ENCODE measurements at places on chromosomes 11 and 22.

GRCh38 chr22:37508431-37508992 lies 10.7 kb downstream of the CARD10 start:
- DNase-seq, result no peak

DNA sequence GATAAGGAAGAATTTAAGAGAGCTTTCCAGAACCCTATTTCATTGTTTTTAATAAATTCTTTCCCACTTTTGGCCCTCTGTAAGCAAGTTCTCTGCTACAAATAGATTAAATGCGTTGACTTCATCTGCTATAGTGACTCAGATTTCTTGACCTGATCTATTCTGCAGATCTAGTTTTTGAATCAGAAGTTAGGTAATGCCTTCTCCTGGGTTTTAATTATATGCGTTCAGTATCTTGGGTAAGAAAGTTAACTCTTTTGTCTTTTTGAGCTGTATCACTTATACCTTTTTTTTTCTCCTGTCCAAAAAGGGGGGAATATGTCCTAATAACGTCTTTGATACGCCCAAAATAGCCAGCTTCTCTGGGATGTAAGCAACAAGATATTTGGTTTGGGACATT lies 2.4 kb upstream of the HEPHL1 start:
- no peak for DNase-seq

DNA sequence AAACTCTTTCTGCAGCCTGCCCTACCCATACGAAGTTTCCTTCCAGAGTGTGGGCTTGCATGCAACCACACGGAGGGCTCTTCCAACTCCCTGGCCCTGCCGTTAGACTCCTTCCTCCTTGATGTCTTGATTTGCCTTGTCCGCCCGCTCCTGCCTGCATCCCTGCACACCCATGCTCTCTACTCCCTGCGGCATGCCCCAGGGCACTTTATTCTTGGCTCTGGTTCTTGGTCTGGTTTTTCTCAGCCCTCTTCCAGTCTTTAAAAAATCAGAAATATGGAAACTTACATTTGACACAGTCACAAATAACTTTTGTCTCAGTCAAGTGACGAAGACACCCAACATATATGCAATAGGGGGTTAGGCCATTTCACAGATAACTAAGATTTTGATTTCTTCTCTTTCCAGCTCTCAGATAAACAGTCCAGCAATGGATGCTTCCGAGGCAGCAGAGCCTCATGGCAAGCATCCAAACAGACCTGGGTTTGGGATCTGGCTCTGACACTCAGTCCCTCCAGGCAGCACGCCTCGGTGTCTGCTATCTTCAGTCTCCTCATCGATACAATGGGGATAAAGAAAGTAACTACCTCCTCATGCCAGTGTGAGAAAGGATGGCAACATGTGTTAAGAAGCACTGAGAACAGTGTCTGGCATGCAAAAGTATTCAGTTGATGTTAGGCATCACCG lies 15.7 kb upstream of the OPCML start:
- no peak for DNase-seq

GRCh38 chr11:121763526-121763925 lies 310.8 kb upstream of the SORL1-AS1 start:
- DNase-seq, result no peak

GRCh38 chr11:10770626-10771254 lies 19.7 kb downstream of the CTR9 start:
- DNase-seq, result no peak

DNA sequence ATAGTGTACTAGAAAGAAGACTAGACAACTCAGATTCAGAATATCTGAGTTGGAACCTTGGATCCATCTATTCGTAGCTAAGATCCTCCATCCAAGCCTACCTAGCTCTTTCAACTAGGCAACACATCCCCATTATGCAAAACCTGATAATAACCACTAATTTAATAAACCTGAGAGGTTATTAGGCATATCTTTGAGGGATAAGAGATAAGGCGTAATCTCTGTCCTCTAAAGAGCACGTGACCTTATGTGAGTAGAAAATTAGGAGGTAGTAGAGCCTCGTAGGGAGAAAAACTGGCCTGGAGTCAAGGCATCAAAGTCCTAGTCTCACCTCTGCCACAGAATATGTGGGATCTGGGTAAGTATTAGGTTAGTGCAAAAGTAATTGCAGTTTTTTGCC lies 87.8 kb downstream of the FAM168A start:
- DNase-seq, result no peak

DNA sequence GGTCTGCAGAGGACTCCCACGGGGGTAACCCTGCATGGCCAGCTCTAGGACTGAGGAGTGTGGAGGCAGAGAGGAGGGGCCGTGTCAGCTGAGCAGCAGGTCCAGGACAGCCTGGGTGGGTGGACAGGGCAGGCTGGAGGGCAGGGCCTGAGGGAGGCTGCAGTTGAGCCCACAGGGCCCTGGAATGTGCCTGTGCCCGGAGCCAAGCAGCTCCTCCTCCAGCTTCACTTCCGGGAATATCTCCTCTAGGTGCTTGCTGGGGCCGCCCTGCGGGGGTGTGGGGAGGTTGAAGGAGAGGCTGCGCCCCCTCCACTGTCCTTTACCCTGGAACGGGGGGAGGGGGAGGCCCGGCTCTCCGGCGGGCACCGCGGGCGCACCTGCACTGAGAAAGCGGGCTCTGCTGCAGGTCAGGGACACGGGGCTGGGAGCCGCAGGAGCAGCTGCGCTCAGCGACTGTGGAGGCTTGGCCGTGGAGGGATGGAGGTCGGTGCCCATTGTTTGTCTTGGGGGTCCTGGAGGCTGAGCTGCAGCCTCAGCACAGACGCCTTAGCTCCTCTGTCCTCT lies 1293.2 kb downstream of the BRD1 start:
- DNase-seq, result no peak

GRCh38 chr11:86511086-86511551 lies 136.4 kb downstream of the CCDC81 start:
- no peak for DNase-seq

- DNase-seq, result no peak
Observed at GRCh38 chr11:69921128-69922014, 102.2 kb upstream of the FGF3 start.

GRCh38 chr22:44256556-44257485 lies 55.9 kb downstream of the SHISAL1 start:
- no peak for DNase-seq

GRCh38 chr11:133966172-133966651 lies 9.4 kb upstream of the IGSF9B start:
- no peak for DNase-seq

DNA sequence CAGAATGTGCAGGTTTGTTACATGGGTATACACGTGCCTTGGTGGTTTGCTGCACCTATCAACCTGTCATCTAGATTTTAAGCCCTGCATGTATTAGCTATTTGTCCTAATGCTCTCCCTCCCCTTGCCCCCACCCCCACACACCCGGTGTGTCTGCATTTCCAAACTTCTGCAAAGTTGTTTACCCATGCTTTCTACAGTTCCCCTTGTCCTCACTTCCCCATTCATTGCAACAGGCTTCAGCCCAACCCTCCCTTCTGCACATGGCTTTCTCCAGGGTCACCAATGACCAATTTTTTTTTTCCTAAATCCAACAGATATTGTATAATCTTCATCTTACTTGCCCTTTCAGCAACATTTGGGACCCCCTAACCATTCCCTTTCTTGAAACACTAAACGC lies 32.0 kb upstream of the NUP50 start:
- no peak for DNase-seq

GRCh38 chr22:50296658-50297490 lies 10.6 kb downstream of the PLXNB2 start:
- DNase-seq, result no peak

GRCh38 chr11:123559523-123559955 lies 94.9 kb downstream of the SCN3B start:
- no peak for DNase-seq

DNA sequence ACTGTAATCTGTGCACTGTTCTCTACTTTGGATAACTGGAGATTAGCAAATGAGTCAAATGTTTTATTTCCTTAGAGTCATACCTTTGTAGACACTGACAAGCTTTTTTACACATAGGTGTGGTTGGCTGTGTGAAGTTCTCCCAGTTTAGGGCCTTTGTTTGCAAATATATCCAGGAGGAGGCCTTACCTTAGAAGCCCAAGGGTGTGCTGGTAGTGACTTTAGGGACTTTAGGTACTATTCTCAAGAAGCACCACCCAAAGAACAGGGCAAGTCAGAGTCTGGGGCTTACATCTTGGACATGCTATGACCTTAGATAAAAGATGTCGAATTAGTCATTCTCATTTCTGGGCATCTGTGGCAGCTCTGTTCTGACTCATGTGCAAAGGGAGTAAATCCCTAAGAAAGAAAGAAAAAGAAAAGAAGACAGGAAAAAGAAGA lies 4.8 kb upstream of the FAR1 start:
- DNase-seq, result no peak

DNA sequence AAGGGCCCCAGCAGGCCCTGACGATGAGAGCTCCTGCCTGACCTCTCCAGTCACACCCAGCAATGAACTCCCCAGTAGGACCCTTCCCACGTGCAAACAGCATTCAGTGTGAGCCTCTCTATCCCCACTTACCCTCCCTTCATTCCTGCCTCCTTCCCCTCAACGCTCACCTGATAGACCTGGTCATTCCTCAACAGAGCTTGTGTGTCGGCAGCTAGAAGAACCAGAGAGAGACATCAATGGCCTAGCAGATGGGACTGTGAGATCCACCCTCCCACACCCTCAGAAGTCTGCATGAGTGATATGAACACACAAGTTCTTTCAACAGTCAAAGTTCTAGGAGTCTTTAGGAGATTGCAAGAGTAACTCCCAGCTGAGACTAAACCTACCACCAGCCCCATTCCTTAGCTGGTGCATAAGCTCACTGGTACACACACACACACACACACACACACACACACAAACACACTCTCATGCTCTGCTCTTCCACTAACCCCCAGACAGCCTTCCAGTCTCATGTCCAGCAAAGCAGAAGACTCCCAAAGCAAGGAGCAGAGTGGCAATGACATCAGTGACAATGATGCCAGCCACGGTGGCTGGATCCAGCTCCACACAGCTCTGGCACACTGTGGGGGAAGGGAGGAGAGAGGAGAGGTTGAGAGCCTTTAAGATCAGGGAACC lies 3.1 kb downstream of the CD3D start:
- DNase-seq, result no peak

DNA sequence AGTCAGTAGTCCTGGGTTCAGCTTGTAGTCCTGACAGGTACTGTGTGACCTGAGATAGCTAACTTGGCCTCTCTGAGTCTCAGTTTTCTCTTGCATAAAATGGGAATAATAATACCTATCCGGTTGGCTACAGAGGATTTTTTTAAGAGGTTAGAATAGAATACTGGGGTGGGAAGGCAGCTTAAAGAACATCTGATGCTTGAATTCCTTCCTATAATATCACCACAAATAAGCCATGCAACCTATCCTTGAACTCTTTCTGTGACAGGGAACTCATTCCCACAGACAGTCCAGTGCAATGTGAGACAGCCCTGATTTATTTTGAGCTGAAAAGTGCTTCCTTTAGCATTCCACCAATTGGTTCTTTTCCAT lies 110.1 kb downstream of the CCDC81 start:
- DNase-seq, result no peak

DNA sequence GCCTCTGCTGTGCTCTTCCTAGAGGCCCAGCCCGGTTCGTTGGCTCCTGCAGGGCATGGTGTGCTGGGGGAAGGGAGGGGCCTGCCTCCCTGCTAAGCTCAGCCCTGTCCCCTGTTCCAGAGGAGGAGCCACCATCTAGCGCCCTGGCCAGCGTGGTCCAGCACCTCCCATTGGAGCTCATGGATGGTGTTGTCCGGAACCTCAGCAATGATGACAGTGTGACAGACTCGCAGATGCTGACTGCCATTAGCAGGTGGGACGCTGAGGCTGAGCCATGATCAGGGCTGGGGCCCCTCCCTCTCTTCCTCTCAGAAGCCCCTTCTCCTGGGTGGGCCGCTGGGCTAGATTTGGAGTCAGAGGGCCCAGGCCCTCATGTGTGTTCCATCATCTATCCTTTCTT lies 9.1 kb downstream of the USP35 start:
- DNase-seq, result no peak

DNA sequence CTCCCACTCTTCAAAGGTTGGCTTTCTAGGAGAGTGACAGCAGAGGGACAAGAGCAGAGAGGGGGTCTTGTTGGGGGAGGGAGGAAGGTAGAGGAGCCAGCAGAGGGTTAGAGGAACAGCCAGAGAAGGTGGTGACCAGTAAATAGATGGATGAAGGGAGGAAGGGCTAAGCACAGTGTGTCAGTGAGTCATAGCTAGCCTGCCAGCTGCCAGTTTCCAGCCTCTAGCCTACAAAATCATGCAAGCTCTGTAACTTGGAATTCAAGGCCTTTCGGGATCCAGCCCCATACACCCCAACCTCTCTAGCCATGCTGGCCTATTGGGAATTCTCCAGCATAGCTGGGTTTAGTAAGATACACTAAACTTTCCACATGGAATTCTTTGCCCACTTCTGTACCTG lies 147.4 kb upstream of the TEAD1 start:
- no peak for DNase-seq

DNA sequence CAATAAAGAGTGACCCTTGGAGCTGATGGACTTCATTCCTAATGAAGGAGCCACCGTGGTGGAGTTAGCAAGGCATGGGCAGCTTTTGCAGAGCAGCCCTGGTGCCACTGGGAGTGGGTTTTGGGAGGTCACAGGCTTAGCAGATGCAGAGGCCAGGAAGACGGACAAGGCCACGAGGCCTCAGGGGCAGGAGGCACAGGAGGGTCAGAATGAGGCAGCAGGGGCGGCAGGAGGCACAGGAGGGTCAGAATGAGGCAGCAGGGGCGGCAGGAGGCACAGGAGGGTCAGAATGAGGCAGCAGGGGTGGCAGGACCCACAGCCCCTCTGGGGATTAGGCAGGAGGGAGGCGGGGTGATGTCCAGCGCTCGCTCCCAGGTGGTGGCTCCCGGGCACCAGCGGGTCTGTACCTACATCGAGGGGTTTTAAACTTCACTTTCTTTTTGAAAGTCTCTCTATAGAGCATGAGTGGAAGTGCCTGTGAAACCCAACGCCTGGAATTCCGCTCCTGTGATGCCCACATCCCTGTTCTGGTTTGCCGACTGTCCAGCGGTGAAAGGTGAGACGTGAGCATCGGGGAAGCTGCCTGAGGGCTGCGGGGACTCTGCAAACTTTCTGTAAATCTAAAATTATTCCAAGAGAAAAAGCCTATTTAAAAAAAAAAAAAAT lies 521.6 kb downstream of the BRD1 start:
- DNase-seq, result peak; percentile 5

- no peak for DNase-seq
Observed at GRCh38 chr22:41931701-41932269, 5.2 kb upstream of the TNFRSF13C start.

Measured in ovary (tissue), 10 donors.